ENCODE measurements at places on chromosomes 3 and 15. TPM values are rescaled to one million over a fixed set of nuclear protein-coding genes. Genes with fewer than 3 reads are reported as not detected.

The AHSG gene
- not detected for polyA plus RNA-seq

- DNase-seq = no peak
These were observed 12.1 kb upstream of the LOXL1 start for GRCh38 chr15:73914145-73914544.

- DNase-seq = no peak
These were observed 259.9 kb upstream of the TMC3 start for GRCh38 chr15:81633889-81634288.

GRCh38 chr15:44673639-44674038 is 10.2 kb upstream of the SPG11 start:
- no peak for DNase-seq

The CYP8B1 gene
- polyA plus RNA-seq = 0.08 TPM

The LMAN1L gene
- polyA plus RNA-seq = not detected

DNA sequence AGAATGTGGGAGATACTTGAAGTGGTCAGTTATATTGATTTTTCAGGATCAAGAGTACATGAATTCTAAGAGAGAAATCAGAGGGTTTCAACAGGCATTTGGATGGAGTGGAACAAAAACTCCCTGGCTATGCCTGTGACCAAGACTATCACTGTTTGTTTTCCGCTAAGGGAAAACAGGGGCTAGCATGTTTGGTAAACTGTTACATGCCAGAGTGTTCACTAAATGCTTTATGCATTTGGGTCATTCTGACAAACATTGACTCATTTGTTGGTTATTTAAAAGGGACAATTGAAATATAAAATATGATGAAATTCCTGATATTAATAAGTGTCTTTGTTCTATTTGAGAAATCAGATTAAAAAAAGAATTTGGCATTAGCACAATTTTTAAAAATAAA is 603.9 kb upstream of the KCNMB2 start:
- no peak for DNase-seq

DNA sequence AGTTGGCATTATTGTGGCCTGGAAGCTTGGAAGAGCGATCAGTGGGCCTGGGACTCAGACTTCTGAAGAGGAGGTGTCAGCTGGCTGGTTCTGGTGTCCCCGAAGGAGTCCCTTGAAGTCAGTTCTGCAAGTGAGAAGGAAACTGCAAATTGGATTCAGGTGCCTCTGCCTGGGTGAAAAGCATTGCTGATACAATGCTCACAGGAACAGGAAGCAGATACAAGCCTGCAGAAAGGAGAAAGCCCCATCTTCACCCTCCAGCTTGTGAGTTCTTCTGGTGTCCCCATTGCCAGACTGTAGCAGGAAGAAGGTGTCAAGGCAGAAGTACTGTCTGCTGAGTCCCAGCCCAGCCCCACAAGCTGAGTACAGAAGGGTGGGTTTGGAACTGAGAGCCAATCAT is 271.3 kb downstream of the PLOD2 start:
- DNase-seq = no peak

- DNase-seq = no peak
These were observed 49.1 kb downstream of the FMN1 start for GRCh38 chr15:33145447-33145846.

GRCh38 chr15:69472562-69472961 is 19.9 kb downstream of the RPLP1 start:
- DNase-seq = no peak

The BCHE gene
- 70.1 TPM for polyA plus RNA-seq

GRCh38 chr3:48990636-48991469 is 812 bp downstream of the P4HTM start:
- DNase-seq = no peak

DNA sequence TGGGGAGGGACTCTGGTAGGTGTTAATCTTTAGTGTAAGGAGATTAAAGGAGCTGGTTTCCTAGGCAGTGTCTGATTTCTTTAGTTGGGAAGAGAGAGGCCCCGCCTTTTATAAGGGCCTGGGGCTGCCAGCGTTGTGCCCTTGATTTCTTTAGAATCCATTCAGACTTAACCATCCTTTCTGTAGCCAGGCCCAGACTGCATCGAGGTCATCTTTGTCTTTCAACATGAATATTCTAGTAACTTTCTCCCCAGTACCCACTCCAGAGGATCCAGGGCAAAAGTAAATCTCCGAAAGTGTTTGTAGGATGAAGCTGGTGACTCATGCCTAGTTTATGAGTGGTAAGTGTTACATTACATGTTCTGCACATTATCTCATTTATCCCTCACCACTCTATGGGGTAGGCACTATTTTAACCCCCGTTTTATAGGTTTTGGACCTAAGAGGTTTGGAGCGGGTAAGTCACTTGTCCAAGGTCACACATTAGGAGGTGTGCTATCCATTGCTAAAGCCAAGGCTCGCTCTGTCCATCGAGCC is 11.8 kb upstream of the USP3 start:
- no peak for DNase-seq

DNA sequence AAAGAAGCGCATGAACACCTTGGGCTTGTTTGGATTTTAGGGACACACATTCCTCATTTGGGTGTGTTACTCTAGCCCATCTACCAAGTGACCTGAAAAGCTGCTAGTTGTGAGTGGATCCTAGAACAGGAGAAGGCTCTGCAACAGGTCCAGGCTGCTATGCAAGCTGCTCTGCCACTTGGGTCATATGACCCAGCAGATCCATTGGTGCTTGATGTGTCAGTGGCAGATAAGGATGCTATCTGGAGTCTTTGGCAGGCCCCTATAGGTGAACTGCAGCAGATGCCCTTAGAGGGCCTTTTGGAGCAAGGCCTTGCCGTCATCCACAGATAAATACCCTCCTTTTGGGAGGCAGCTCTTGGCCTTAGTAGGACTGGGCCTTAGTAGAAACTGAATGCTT is 53.2 kb downstream of the PAQR5 start:
- no peak for DNase-seq

The HGD gene
- not detected for polyA plus RNA-seq

- no peak for DNase-seq
These were observed 220.1 kb downstream of the TBC1D2B start for GRCh38 chr15:77857419-77857818.
